H4 (cell line): ENCODE measurements at places on chromosomes 3 and 15. TPM values are rescaled to one million over a fixed set of nuclear protein-coding genes. Genes with fewer than 3 reads are reported as not detected.

The ZDHHC23 gene
- total RNA-seq = 3.9 and 5.1 TPM in 2 replicates

The NOX5 gene
- total RNA-seq = not detected in 2 replicates

The GP9 gene
- total RNA-seq = not detected in 2 replicates

The TLR9 gene
- total RNA-seq = not detected in 2 replicates

- no peak for DNase-seq
These were observed 497.9 kb upstream of the ARPP21 start for GRCh38 chr3:35141406-35141805.

GRCh38 chr15:85133709-85134108 is 152.1 kb downstream of the PDE8A start:
- DNase-seq = no peak

- DNase-seq = no peak
These were observed 4.9 kb upstream of the GTF2A2 start for GRCh38 chr15:59662260-59662659.

DNA sequence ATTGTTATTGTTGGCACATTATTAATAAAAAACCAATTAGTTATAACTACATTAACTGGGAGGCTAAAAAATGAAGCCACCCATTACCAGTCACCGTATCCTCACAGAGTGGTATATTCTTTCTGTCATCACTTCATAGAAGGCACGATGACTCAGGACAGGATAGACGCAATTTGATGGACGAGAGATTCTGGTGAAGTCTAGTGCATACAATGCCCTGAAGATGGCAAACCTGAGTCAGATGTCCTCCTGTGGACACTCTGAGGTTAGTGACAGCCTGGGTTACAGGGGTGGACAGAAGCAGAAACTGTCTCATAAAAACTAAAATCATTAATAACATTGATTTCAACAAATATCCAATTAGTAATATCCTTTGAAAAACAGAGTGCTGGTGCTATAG is 150.3 kb downstream of the SLC9A9 start:
- no peak for DNase-seq

DNA sequence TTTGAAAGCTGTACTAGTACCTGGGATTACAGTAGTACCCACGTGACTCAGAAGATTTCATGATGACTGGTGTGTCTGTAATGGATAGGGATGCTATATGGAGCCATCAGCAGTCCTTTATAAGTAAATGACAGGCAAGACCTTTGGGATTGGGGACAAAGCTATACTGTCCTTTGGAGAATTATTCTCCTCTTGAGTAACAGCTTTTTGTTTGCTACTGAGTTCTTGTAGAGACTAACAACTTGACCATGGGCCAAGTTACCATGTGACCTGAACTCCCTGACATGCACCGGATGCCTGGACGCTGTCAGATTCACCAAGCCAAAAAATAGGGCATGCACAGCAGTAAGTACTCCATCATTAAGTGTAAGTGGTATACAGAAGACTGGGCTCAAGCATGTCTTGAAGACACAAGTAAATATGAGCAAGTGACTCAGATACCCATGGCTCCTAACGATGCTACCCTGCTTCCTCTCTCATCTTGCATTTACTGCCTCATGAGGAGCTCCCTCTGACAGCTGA is 12.9 kb downstream of the SEC11A start:
- DNase-seq = no peak

- no peak for DNase-seq
These were observed 27.4 kb upstream of the IL1RAP start for GRCh38 chr3:190486533-190486864.

DNA sequence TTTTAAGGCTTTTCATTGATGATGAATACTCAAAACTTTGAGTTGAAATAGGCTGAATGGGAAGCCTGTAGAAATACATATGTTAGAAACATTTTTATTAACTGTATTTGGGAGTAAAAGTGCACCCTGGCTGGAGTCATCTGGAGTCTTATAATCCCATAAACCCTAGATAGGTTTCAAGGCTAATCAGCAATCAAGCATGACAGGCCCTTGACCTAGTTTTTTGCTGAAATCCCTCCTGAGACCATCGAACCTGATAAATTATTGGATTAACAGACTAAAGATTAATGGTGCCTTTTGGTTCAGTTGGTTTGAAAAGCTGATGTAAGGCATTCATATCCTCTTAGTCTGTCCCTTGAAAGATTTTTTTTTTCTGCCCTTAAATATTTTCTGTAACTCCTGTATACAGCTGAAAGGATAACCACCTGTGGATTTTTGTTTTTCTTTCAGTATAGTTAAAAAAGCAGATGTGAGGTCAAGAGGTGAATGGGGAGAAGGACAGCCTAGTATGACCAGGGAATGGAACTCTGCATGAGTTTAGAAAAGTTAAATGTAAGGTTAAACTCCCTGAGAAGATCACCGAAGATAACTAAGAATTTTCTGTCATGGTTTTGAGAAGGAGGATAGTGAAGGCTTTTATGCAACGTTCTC is 69.4 kb upstream of the STXBP5L start:
- no peak for DNase-seq

DNA sequence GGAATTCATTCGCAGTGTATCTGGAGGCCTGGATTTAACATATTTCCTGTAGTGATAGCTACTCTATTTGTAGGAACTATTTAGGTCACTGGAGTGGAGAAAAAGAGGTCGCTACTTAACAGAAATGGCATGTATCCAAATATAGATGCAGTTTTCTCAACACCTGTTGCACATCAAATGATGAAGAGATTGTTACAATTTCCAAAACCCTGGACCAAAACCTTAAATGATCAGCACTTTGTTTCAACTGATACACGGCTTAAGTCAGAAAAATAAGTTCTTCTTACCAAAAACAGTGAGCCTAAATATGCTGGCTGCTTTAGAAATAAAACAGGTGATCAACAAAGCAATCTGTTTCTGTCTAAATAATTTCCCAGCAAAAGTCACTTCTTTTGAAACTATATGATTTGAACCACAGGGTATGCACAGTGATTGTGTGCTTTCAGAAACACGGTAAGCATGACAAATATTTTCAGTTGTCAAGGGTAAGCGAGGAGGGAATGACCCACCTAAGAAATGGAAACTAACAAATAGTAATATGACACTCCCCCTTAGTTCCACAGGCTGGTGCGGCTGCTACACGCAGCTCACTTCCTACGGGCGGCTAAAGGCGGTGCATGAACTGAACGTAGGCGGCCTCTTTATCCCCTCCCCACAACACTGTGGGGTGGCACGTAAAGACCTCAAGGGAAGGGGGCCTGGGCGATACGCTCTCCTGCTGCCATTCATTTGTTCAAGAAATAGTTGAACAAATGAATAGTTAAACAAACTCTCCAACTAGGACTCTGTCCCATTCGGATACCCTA is 1.1 kb downstream of the EHD4 start:
- peak; percentile 56 for DNase-seq

- DNase-seq = no peak
These were observed 23.1 kb upstream of the MTHFS start for GRCh38 chr15:79919749-79920511.
